ENCODE measurements at places on chromosomes 5 and 9. TPM values are rescaled to one million over a fixed set of nuclear protein-coding genes. Genes with fewer than 3 reads are reported as not detected.

PAIP2 gene
- total RNA-seq = 40.5 TPM

HAPLN1 gene
- total RNA-seq = 0.13 TPM

FABP6 gene
- total RNA-seq = 1,799 TPM

CER1 gene
- total RNA-seq = not detected

ARHGAP26 gene
- total RNA-seq = 180 TPM

OMD gene
- total RNA-seq = 5.4 TPM

ARID3C gene
- total RNA-seq = not detected

GRCh38 chr5:111548992-111549649 is 36.8 kb upstream of the STARD4 start:
- H3K36me3 ChIP-seq = no peaks in the 10 kb centered on the region
- no peak for DNase-seq
- H3K27ac ChIP-seq = no peak overlapping the region
- H3K27me3 ChIP-seq = no peaks in the 10 kb centered on the region

DNA sequence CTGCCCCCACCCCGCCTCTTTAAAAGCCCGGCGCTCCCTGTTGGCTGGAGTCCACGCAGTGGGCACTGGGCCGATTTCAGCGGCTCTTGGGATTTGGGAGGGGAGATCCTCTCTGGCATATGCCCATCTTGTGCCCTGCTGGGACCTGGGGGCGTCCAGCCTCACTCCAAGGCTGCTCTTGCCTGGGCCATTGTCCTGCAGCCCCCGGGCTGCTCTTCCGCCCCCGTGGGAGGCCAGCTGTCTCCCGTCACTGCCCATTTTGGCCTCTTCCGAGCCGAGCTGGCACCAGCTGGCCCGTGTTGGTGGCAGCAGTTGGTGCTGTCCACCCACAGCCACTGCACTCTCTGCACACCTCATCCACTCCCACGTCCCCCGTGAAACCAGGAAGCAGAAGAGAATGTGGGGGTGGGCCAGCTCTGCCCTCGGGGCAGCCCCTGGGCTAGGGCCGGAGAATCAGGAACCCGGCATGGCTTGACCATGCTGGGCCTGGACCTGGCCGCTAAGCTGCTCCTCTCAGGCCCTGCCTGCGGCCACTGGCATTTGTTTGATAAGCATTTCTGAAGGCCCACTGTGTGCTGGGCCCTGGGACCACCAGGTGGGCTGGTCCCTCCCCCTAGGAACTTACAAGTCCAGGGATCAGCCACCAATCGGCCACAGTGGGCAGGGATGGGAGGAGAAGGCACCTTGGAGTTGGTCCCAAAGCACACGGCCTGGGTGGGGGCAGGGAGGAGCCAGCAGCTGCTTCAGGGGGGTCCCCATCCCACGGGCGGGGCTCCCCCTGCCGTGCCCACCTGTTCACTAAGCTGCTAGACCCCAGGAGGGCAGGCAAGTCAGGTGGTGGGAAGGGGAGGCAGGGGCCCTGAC is 2.2 kb downstream of the C8G start:
- peaks cover 41% of the 10 kb centered on the region for H3K4me1 ChIP-seq
- H3K4me3 ChIP-seq = no peak overlapping the region
- H3K27ac ChIP-seq = no peak overlapping the region
- no peaks in the 10 kb centered on the region for H3K27me3 ChIP-seq
- no peaks in the 10 kb centered on the region for H3K36me3 ChIP-seq

GRCh38 chr5:117255211-117256027 is 680.8 kb upstream of the SEMA6A start:
- H3K36me3 ChIP-seq = no peaks in the 10 kb centered on the region
- H3K27ac ChIP-seq = no peak overlapping the region
- no peak overlapping the region for H3K4me3 ChIP-seq

- no peaks in the 10 kb centered on the region for H3K27me3 ChIP-seq
- H3K4me3 ChIP-seq = no peak overlapping the region
- DNase-seq = no peak
- H3K4me1 ChIP-seq = no peaks in the 10 kb centered on the region
- no peak overlapping the region for H3K27ac ChIP-seq
- H3K36me3 ChIP-seq = no peaks in the 10 kb centered on the region
Measured at GRCh38 chr9:77753180-77753579, 105.1 kb upstream of the GNA14 start.

DNA sequence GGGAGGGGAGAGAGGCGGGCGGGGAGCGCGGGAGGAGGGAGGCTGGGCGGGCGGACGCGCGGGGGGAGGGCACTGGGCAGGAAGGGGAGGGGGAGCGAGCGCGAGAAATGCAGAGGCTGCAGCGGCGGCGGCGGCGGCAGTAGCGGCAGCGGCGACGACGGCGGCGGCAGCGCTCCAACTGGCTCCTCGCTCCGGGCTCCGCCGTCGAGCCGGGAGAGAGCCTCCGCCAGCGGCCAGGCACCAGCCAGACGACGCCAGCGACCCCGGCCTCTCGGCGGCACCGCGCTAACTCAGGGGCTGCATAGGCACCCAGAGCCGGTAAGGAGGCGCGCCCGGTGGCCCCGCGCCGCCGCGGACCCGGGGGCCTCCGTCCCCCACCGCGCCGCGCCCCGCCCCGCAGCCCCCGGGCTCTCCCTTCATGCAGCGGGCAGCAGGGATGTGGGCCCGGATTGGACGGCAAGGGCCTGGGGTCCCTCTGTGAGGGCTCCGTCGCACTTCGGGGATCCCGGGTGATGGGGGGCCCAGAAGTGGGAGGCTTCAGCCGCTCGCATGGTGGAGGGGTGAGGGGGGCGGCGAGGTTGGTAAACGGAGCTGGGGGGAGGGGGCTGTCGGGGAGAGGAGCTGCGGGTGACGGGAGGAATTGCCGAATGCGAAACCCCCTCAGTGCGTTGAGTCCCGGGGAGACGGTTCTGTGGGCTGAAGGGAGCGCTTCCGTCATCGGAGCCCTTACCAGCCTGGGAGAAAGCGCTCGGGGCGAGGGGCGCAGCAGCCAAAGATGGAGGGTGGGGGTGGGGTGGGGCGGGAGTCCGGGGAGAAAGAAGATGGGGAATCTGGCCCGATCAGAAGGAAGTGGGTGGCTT is at the start of gene BASP1:
Gene BASP1 (plus strand): TSS at position 139 of the 860 bp plus-strand sequence. CDS start 57,586 bp downstream, outside the sequence.
- H3K27ac ChIP-seq = peak within 1 kb of the TSS; percentile 67
- no peaks in the 10 kb centered on the region for H3K4me1 ChIP-seq
- H3K36me3 ChIP-seq = no peaks in the 10 kb centered on the region
- peaks cover 12% of the 10 kb centered on the region for H3K27me3 ChIP-seq
- peak within 1 kb of the TSS; percentile 51 for H3K4me3 ChIP-seq

GRCh38 chr9:91777292-91777830 is 172.7 kb downstream of the ROR2 start:
- no peaks in the 10 kb centered on the region for H3K4me1 ChIP-seq
- no peak overlapping the region for H3K27ac ChIP-seq

GRCh38 chr9:79014929-79015699 is 556.7 kb upstream of the TLE4 start:
- H3K4me3 ChIP-seq = no peak overlapping the region
- H3K27me3 ChIP-seq = no peaks in the 10 kb centered on the region
- H3K36me3 ChIP-seq = no peaks in the 10 kb centered on the region
- no peak overlapping the region for H3K27ac ChIP-seq
- no peak for DNase-seq

DNA sequence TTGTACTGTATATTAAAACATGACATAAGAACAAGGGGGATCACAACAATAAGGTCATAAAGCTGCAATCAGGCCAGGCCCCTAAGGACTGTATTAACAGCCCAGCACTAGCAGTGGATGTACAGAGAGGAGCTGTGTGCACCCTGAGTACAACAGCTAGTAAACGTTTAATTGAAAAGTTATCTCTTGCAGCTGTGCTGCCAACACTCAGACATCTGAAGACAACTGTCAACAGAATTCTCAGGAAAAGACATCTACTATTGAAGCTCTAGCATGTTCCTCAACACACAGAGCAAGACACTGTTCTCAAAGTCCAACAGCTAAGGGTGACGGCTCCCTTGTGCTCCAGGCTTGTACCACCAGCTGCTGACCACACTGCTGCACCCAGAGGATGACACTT is 199.6 kb downstream of the DCP2 start:
- H3K27ac ChIP-seq = no peak overlapping the region
- H3K27me3 ChIP-seq = no peaks in the 10 kb centered on the region
- H3K4me1 ChIP-seq = no peaks in the 10 kb centered on the region
- DNase-seq = no peak
- H3K36me3 ChIP-seq = no peaks in the 10 kb centered on the region

DNA sequence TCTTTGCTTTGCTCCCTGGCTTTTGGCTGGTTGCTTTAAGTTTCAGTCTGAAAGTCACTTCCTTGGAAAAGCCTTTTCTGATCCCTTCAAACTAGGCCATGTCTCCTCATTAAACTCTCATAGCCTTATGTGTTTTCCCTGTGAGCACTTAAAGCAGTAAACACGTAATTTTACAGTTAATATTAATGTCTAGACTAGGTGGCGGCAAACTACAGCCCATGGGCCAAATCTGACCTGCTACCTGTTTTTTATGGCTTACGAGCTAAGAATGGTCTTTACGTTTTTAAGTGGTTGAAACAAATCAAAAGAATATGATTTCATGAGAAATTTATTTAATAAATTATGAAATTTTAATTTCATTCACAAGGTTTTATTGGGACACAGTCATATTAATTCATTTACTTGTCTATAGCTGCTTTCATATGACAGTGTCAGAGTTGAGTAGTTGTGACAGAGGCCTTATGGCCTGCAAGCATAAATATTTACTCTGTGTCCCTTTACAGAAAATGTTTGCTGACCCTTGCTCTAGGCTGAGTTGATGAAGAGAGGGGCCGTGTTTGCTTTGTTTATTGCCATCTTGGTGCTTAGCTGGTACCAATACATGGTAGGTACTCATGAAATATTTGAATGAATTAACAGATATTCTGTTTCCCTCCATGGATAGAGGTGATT is 7.4 kb downstream of the SLC44A1 start:
- H3K36me3 ChIP-seq = no peaks in the 10 kb centered on the region
- H3K4me1 ChIP-seq = no peaks in the 10 kb centered on the region
- peak overlapping the region; percentile 27 for H3K27ac ChIP-seq
- no peaks in the 10 kb centered on the region for H3K27me3 ChIP-seq

- no peaks in the 10 kb centered on the region for H3K27me3 ChIP-seq
- DNase-seq = peak; percentile 93
- H3K27ac ChIP-seq = peak overlapping the region; percentile 95
- H3K4me3 ChIP-seq = peak overlapping the region; percentile 61
- no peaks in the 10 kb centered on the region for H3K36me3 ChIP-seq
- no peaks in the 10 kb centered on the region for H3K4me1 ChIP-seq
Measured at GRCh38 chr9:14322211-14323082, 8.5 kb upstream of the NFIB start.

DNA sequence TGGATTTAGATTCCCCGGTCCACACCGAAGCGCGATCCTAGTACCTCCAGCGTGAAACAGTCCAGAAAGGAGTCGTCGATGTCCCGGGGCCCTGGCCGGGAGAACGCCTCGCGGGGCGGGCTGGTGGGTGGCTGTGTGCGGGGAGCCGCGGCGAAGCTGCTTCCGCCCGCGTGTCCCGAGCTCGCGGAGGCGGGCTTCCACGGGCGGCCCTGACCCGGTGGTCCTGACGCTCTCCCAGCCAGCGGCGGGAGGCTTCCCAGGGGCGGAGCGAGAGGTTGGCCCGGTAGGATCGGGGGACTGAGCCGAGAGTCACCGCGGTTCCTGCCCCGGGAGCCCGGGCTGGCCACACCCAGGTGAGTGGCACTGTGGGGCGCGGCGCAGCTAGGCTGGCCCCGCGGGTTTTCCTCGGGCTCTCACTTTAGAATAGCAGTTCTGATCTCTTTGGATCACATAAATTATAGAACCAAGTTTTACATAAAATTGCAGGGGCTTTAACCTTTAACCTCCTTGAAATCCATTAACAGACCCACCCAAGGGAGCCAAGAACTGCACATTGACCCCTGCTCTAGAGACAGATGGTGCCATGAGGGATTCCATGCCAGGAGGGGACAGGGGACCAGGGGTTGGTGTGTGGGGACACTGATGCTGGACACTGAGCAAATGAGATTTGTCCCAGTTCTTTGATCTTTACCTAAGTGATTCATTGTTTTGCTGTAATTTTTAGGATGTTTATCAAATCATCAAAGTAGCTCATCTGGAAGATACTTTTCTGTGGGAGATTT is 29.2 kb upstream of the IL31RA start:
- no peaks in the 10 kb centered on the region for H3K36me3 ChIP-seq
- no peak overlapping the region for H3K27ac ChIP-seq
- no peak overlapping the region for H3K4me3 ChIP-seq
- no peaks in the 10 kb centered on the region for H3K4me1 ChIP-seq
- H3K27me3 ChIP-seq = no peaks in the 10 kb centered on the region
- no peak for DNase-seq

- H3K27ac ChIP-seq = no peak overlapping the region
- DNase-seq = no peak
- no peaks in the 10 kb centered on the region for H3K36me3 ChIP-seq
- H3K4me3 ChIP-seq = no peak overlapping the region
Measured at GRCh38 chr5:144336191-144336961, 165.7 kb downstream of the KCTD16 start.

DNA sequence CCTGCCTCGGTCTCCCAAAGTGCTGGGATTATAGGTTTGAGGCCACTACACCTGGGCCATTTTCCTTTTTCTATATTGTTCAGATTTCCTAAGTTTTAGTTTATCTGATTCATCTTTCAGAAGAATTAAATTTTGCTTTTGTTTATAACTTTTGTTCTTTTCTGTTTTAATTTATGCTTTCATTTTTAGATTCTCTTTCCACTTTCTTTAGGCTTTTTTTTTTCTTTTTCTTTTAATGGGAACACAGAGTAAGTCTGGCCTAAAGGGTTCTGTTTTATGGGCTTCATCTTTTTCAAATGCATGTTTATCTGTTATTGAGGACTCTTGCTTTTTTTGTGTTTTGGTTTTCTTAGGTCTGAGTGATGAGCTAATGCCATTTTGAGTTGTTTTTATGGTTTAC is 42.1 kb downstream of the SNX30 start:
- no peaks in the 10 kb centered on the region for H3K36me3 ChIP-seq
- no peak for DNase-seq
- H3K27me3 ChIP-seq = no peaks in the 10 kb centered on the region
- no peaks in the 10 kb centered on the region for H3K4me1 ChIP-seq
- H3K4me3 ChIP-seq = no peak overlapping the region

DNA sequence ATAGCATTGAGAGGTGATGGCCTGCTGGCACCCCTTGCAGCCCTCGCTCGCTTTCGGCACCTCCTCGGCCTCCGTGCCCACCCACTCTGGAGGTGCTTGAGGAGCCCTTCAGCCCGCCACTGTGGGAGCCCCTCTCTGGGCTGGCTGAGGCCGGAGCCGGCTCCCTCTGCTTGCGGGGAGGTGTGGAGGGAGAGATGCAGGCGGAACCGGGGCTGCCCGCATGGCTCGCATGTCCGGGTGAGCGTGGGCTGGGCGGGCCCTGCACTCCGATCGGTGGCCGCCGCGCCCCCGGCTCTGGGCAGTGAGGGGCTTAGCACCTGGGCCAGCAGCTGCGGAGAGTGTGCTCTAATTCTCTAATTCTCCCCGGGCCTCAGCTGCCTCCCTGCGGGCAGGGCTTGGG is 101.1 kb downstream of the KIF4B start:
- no peak overlapping the region for H3K4me3 ChIP-seq
- no peaks in the 10 kb centered on the region for H3K4me1 ChIP-seq
- DNase-seq = no peak
- no peak overlapping the region for H3K27ac ChIP-seq
- no peaks in the 10 kb centered on the region for H3K27me3 ChIP-seq
- no peaks in the 10 kb centered on the region for H3K36me3 ChIP-seq

DNA sequence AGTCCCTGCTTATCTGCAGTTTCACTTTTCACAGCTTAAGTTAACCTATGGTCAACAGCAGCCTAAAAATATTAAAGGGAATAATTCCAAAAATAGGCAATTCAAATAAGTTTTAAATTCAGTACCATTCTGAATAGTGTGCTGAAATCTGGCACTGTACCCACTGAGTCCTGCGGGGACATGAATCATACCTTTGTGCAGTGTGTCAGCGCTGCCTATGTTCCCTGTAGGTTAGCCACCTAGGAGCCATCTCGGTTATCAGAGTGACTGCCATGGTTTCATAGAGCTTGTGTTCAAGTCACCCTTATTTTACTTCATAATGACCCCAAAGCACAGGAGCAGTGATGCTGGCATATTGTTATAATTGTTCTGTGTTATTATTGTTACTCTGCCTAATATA is 139.9 kb downstream of the GPBP1 start:
- H3K27me3 ChIP-seq = no peaks in the 10 kb centered on the region
- no peaks in the 10 kb centered on the region for H3K4me1 ChIP-seq
- no peak overlapping the region for H3K4me3 ChIP-seq
- H3K36me3 ChIP-seq = no peaks in the 10 kb centered on the region
